ENCODE measurements at places on chromosomes 4 and X.

GRCh38 chrX:100487795-100488194 lies 77.7 kb upstream of the PCDH19 start:
- DNase-seq = no peak

- DNase-seq = no peak
Measured at GRCh38 chr4:15037923-15038541, 35.8 kb downstream of the CPEB2 start.

DNA sequence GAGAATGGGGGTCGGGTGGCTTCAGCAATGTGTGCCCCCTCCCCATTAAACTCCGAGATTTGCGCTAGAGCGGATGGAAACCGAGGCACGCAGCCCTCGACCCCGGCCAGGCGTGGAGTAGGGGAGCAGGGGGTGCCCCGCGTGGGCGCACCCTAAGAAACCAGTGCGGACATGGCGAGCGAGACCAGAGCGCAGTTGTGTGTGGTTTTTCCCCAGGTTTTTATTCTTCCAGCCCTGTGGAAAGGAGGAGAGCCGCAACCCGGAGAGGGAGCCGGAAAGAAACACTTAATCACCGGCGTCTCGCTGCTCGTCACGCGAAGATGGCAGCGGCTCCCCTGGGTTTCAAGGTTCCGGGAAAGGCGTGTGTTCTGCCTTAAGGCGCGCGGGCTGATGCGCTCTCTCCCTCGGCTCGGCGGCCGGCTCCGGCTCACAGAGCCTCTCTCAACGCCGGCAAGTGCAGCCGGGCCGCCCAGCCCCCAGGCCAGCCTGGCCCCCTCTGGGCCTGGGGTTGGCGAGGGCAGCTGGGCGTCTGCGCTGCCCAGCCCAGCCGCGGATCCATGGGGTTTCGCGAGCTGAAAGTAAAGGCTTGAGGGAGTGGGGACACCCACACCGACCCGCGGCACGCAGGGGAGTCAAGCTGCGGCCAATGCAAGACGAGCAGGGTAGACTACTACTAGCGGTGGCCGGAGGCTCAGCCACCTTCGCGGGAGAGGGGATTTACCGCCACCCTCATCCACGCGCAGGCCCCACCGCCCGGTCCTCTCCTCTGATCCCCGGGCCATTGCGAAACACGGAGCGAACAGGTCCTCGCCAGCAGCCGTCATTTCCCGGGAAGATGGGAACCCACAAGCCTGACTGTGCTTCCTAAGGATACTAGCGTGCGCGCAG lies 74.0 kb upstream of the BCOR start:
- no peak for DNase-seq

DNA sequence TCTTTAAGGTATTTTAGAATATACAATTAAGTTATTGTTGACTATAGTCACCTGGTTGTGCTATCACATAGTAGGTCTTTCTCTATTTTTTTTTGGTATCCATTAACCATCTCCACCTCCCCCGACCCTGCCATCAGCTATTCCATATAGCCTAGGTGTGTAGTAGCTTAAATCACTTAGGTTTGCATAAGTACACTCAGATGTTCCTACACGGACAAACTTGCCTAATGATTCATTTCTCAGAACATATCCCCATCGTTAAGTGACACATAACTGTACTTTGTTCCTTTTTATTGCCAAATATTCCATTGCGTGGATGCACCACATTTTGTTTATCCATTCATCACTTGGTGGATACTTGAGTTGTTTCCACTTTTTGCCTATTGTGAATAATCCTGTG lies 67.9 kb downstream of the SLAIN2 start:
- no peak for DNase-seq

DNA sequence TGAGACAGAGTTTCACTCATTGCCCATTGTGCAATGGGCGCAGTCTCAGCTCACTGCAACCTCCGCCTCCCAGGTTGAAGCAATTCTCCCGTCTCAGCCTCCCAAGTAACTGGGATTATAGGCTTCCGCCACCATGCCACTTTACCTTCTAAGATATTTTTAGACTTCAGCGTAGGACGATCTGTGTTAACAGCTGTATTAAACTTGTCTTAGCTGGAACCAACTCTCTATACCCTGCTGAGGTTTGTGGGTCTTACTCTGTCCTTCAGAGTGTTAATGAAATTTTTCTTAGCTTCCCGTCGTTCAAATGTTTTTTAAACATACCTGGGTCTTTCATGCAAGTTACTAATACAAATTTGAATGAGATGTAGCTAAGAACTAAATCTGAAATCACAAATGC lies 14.7 kb downstream of the TMEM165 start:
- no peak for DNase-seq

GRCh38 chr4:147590249-147590920 lies 26.8 kb upstream of the TMEM184C start:
- DNase-seq = peak; percentile 57

GRCh38 chrX:38109042-38109898 lies 102.9 kb downstream of the SYTL5 start:
- DNase-seq = no peak

GRCh38 chrX:30219372-30219771 lies 4.0 kb downstream of the MAGEB2 start:
- no peak for DNase-seq

DNA sequence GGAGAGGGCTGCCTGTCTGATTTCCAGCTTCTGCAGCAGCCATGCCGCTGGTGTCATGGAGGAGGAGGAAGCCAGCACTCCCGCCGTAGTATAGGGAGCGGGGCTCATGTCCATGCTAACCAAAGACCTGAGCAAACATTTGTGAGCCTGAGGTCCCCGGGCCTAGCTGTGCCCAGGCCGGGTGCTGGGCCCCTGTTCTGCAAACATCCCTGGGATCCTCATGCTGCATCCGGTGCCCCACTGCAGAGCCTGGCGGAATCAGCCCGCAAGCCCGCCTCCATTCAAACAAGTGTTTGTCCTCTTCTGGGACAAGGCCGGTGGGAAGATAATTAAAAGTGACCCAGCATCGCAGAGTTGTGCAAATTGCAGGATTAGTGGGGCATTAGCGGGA lies 106.3 kb downstream of the SORCS2 start:
- DNase-seq = no peak

DNA sequence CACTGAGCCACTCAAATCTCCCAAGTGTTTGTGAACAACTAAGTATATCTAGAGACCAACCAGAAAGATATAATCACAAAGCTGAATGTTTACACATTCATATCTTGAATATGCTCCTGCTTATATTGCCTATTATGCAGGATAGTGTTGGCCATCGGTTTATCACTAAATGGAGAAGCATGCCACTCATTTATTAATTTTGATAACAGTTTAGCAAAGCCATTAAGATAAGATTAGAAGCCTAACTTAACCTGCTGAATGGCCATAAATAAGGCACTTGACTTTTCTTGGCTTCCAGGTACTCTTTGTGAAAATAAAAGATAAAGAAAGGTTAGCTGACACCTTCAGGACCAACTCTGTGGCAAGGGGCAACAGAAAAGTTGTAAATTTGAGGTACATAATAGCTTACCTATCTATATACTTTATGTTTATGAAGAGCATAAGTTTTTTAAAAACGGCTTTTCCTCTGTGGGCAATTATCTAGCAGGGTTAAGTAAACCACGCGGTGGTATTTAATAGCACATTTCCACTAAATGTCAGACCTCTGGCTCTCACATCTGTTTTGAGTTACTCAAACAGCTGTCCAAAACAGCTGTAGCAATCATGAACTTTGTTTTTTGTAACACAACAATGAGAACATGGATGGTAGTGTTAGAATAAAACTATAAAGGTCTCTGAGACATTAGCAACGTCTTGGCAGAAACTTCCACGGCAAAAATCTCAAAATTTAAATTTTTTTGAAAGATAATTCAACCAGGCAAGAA lies 58.8 kb upstream of the FTHL17 start:
- DNase-seq = no peak

- DNase-seq = no peak
Measured at GRCh38 chr4:169745291-169745690, 12.5 kb downstream of the HPF1 start.

GRCh38 chr4:24809376-24809775 lies 14.0 kb downstream of the SOD3 start:
- DNase-seq = no peak

GRCh38 chrX:17039826-17040225 lies 93.4 kb downstream of the REPS2 start:
- DNase-seq = no peak

- DNase-seq = no peak
Measured at GRCh38 chr4:175930471-175930870, 118.4 kb upstream of the GPM6A start.

DNA sequence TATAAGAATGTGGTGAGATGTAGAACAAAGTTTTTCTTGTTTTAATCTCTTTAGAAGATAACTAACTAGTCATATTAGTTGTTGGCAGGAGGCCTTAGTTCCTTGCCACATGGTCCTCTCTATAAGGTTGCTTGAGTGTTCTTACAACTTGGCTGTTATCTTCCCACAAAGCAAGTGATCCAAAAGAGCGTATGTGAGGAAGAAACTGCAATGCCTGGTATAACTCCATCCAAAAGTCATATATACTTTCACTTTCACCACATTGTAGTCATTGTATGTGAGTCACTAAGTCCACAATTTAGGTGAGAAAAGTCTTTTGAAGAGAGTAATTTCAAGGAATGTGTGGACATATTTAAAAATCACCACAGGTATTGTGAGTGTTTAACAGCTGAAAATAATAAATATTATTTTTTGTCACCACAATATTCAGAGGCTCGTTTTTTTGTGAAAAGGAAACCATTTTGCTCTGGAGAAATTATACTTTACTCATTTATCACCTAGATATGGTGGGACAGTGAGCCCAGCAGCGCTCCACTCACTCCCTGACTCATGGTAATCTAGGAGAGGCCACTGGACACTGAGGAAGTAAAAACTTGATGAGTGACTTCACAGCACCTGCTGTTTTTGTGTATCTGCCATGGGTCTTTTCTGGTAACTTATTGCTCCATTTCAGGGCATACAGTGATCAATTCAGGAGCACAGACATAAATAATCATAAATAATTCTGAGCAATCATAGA lies 369.4 kb upstream of the NDST3 start:
- no peak for DNase-seq

DNA sequence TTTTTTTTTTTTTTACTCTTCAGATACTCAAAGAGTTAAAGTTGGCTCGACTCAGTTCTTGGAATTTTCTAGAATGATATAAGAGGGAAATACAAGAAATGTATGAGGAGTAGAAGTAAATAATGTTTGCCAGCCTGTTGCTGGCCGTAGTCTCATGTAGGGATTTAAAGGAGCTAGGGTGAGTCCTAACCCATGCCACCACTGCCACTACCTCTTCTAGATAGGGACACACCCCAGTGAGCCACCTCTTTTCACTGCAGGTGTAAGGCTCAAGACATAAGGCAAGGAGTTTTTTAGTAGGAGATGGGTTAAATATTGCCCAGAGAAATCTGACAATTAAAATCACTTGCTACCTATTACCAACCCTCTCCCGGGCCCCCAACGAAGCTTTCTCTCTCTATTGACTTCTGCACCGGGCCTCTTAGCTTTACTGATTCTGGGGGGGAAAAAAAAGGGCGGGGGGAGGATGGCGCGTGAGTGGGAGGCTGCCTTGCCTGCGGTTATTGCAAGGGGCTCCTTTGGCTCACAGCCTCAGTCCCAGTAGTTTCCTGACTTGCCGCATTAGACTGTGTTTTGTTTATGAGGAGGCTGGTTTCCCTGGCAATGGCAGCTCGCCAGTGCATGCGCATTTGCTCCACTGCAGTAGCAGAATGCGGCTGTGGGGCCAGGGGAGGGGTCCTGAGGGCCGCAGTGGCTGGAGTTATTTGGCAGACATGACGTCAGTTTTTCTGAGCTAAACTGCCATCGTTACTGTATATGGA lies 3.0 kb downstream of the LINC00632 start:
- DNase-seq = peak; percentile 46
